ENCODE measurements at places on chromosomes 11 and 22.
A peak's percentile ranks its signal among the peaks of the same experiment; 100 is the strongest.

DNA sequence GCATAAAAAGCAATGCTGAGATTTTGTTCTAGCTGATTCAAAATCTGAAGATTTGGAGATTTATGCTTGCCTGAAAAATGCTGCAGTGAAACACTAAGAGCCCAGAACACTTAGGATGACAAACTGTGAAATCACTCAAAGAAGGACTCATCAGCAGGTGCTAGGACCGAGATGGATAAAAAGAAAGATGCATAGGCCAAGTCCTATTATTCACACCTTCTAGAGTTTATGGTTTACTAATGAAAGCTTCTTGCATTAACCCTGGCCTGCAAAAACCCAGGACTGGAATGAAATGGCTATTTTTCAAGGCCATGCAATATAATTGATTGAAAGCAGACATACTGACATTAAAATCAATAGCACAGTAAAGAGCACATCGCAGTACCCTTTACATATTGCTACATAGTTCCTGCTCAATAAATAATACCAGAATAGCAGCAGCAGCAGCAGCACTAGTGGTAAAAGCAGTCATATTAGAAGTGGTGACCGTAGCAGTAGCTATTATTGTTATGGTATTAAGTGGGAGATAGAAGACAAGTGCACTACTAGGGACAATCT, 161.7 kb downstream of the RAB38 start:
- no peak for DNase-seq

DNA sequence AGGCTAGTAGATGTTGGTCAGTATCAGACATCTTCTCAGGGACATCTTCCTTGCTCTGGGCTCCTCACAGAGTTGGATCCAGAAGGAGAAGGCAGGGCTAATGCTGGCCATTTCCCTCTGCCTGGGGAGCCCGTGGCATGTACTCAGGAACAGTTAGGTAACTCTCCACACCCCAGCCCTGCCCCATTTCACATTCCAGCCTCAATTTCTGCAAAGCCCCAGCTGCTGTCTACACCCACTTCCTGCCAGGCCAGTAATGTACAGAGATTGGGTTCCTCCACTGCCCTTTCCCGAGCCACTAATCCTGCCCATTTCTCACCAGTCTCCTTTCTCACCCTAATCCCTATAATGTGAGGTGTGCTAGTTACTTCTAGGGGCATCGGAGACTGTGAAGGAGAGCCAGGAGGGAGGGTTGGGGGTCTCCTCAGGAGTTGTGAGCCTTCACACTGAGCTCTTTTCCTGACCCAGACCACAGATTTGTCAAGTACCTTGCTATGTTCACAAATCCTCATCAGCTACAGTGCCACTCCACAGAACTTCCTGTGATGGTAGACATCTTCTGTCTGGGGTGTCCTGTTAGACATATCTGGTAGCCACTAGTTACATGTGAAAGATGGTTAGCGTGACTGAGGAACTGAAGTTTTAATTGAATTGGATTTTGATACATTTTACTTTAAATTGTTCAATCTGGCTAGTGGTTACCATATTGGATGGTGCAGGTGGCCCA, 1.3 kb upstream of the SEC14L3 start:
- DNase-seq: no peak

DNA sequence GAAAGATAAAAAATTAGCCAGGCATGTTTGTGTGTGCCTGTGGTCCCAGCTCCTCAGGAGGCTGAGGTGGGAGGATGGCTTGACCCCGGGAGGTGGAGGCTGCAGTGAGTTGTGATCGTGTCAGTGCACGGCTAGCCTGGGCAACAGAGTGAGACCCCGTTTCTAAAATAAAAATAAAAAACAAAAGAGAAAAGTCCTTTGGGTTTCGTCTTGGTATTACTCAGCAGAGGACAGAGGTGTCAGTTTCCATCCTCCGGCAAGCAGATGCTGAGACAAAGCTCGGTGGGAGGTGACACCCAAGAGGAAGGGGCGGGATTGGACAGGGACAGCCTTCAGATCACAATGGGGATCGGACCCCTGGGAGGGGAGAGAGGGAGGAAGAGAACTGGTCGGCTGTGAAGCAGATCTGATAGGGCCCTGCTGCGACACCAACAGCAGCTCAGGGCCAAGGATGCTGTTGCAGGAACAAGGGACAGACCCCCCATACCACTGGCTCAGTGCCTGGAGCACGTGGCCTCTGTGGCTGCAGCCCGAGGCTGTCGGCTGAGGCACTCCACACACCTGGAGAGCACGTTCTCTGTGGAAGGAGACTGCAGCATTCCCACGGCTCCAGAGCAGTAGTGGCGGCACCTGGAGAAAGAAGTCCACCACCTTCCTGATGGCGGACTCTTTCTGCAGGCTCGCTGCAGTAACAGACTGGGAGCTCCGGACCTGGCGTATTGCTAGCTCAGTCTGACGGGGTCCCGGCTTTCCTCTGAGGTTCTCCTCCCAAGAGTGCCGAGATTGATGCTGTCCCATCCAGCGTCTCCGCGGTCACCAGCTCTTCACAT, 5.2 kb upstream of the BID start:
- peak; percentile 47 for DNase-seq

- no peak for DNase-seq
These were observed 34.8 kb upstream of the PSMA1 start for GRCh38 chr11:14554959-14555358.

DNA sequence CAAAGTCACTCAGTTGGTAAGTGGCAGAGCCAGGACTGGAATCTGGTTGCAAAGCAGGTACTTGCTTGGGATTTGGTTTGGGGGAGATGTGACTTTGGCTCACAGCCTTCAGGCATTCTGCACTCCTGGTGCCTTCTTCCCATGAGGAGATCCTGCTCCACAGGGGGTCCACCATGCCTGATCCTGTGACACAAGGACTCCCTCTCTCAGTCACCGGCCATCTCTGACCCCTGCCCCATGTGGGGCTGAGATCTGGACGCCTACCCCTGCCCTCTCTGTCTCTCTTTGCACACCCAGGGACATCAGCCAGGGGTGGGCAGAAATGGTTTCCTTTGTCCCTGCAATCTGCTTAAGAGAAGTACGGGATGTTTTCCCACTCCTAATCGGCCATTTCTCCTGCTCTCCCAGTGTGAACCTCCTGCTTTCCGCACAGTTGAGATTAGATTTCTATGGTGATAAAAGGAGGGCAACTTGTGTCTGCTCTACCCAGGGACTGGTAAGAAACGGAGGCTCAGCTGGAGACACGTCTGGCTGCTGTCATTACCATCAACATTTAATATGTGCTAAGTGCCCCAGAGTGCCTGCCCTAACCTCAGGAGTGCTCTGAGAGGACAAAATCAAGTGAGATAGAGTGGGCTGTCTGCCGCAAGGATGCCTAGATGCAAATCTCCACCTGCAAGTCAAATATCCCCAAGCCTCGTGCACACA, 11.1 kb upstream of the FXYD6 start:
- no peak for DNase-seq

DNA sequence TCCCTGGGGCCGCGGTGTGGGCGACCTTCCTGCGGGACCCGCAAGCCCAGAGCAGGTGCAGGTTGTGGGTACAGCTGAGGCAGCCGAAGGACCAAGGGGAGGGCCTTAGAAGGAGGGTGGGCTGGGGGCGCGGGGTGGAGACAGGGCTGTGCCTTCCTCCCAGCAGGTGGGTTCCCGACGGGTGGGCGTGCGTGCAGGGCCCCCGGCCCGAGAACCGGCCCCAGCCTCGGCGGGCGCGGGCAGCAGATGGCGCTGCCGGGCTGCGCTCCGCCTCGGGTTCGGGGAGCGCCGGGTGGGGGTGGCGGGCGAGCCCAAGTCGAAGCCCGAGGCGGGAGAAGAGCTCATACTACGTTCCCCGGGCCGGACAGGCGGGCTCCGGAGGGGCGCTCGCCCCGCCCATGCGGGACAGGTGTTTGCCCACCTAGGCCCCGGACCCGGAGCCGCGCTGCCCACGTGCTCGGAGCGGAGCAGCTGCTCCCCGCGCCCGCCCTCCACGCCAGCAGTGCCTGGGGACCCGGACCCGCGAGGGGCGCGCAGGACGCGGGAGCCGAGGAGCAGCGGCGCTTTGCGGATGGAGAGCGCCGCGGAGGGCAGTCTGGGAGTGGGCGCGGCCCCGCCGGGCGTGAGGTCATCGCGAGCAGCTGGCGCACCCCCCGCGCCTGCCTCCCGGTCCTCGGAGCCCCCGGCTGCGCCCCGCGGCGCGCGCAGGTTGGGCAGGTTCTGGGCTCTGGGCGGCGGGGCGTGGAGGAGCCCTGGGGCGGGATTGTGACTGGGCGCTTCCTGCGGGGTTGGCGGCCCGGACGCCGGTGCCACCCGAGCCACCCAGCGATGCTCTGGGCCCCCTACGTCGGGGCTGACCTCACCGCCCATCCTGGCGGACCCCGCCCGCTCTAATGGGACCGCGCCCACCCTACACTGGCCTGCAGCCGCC, 25.3 kb downstream of the DUSP8 start:
- peak; percentile 64 for DNase-seq

GRCh38 chr11:120883404-120884080, 140.4 kb upstream of the TBCEL start:
- DNase-seq: no peak

DNA sequence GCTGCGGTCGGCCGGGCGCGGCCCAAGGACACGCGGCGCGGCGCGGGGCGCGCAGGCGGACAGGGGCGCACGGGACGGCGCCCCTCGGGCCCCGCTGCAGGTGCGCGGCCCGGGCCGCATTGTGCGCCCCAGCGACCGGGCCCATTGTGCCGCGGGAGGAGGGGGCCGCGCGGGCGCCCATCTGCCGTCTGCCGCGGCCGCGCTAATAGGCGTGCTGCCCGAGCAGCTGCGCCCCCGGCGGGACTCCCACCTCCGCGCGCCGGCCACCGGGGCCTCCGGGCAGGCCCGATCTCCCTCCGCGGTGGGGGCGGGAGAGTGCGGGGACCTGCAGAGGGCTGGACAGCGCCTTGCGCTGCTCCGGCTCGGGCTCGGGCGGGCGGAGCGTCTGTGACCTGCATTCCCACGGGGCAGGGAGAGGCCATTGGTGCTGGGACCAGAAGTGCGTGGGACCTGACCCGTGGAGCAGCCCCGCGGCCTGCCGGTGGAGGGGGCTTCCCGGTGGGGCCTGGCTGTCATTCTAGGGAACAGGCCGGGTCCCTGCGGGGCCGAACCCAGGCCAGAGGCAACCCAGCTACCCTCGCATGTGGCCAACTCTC, 933 bp downstream of the BRSK2 start:
- no peak for DNase-seq

GRCh38 chr11:35934981-35935380, 8.9 kb upstream of the LDLRAD3 start:
- no peak for DNase-seq

DNA sequence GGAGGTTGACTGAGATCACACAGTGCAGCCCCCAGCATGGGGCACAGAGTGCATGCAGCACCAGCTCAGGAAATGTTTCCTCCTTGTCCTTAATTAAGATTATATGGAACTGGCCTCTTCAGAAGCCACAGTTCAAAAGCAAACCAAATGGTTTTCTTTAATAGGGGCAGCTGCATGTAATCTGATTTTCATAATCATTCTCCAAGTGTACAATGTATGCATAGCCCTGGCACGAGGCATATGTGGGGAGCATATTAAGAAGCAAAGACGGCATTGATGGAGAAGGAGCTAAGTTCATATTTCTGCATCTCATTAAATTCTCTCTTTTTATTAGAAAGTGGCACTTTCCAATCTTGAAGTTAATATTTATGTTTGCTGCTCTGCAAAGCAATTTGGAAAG, 9.9 kb upstream of the PARVB start:
- no peak for DNase-seq

DNA sequence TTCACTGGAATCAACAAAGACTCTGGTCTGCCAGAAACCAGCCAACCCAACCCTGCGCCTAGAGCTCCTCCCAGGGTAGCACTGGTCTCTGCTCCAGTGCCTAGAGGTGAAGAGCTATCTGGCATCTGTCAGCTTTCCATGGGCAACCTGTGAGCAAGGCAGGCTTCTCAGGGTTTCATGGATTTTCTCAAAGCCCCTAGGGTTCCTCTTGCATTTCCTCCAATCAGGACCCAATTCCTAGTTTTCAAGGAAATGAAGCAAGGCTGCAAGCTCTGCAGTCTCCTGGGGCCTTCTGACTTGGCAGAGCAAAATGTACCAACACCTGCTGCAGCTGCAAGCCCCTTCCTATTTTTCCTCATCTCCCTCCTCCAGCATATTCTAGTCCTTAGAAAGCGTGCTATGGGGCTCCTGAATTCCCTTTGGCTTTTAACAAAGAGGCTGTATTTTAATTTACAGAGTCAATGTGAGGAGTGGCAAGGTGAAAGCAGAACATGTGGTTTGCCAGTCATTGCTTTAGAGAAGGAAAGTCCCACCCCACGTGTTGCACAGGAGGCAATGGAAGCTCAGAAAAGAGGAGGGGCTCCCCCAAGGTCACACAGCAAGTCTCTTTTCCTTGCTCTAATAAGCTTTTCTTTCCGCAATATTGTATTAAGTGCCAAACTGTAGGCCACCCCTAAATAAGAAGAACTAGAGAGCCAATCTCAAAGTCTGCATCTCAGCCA, 33.0 kb upstream of the RIC3 start:
- no peak for DNase-seq

DNA sequence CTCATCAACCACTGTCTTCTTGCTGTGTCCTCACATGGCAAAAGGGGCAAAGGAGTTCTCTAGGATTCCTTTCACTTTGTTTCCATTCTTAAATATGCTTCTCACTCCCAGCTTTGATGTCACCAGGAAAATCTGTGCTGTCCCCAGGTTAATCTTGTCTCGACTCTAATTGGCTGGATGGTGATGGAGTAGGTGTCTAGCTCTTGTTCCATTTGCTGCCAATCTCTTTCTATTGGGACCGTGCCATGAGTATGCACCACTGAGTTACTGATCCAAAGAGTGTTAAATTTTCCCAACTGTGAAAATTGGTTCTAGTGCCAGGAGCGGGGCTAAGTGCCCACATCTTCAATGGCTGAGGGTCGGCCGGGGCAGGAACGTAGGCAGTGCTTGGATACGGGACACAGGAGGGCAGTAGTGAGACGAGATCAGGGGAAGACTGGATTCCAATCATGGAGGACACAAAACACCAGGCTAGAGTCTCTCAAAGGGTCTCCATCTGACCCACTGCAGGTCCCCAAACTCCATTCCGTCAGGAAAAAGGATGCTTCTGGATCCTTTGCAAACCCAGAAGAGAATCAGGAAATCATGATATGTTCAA, 47.7 kb upstream of the CSNK2A3 start:
- DNase-seq: no peak

GRCh38 chr11:10798330-10798928, 10.3 kb downstream of the EIF4G2 start:
- no peak for DNase-seq

- DNase-seq: no peak
These were observed 85.3 kb upstream of the GAL start for GRCh38 chr11:68598816-68599653.

GRCh38 chr11:111886844-111887243, 7.5 kb downstream of the CFAP68 start:
- DNase-seq: no peak

- no peak for DNase-seq
These were observed 118.6 kb downstream of the WNT11 start for GRCh38 chr11:76087749-76088148.

- DNase-seq: no peak
These were observed 53.9 kb downstream of the CTNND1 start for GRCh38 chr11:57815476-57815875.

GRCh38 chr22:20221421-20222340, 46.4 kb downstream of the RTN4R start:
- no peak for DNase-seq

Data from activated naive CD8-positive, alpha-beta T cell treated with anti-CD3 and anti-CD28 coated beads for 36 hours (primary cell).